ENCODE measurements at places on chromosomes 13 and 19.
A peak's percentile ranks its signal among the peaks of the same experiment; 100 is the strongest.

DNA sequence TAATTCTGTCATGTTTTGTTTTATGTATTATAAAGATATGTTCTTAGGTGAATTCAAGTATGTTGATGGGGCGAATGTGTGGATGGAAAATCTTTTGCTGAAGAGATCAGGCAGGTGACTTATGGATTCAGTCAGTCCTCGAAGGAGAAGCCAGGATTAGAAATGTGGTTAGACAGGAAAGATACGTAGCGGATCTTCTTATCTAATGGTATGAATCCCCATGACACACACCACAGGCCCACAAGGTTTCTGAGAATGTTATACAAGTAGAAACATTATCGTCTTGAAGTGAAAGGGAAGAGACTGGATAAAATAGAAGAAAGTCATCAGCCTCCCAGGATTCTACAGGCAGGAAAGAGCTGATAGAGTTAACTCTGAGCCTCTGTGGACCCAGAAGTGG lies 69.0 kb upstream of the RFXAP start:
- DNase-seq = no peak

DNA sequence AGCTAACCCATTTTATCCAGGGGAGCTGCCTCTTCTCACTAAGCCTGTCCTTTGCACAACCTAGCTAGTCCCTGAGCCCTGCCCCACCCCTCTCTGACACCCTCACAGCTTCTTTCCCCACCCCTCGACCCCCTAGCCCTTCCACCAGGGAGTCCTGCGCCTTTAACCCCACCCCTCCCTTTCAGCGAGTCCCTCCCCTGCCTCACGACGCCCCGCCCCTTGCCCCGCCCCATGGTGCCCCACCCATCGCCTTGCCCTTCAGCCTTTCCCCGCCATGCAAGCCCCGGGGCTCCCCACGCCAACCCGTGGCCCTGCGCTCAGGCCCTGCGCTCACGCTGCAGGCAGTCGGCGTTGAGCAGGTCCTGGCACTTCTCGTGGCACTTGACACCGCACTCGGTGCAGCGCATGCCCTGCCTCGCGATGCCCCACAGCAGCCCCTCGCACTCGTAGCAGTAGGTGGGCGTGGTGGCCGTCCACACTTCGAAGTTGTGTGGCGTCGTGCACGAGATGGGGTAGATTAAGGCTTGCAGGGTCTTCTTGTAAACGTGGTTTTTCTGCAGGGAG lies 40.0 kb downstream of the UNC13A start:
- no peak for DNase-seq

DNA sequence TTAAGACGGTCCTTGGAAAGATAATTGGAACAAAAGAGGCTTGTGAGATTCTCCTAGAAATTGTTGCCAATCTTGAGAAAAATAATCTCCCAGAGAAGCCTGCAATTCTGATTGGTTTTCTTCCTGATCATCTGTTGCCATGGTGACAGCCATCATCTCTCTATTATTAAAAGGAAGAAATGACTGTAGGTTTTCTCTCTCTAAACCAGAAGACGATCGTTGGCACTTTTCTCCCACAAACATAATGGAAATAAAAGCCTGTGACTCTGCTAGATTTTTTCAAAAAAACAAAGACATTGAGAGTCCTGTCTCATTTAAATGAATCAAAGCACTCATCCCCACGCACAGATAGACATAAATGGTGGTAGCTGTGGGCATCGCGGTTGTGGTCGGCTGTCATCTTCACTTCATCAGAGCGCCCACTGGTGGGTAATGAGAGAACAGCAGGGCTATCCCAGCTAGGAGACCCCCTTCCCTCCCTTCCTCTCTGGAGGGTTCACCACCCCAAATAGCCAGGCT lies 21.7 kb upstream of the CALM3 start:
- no peak for DNase-seq

DNA sequence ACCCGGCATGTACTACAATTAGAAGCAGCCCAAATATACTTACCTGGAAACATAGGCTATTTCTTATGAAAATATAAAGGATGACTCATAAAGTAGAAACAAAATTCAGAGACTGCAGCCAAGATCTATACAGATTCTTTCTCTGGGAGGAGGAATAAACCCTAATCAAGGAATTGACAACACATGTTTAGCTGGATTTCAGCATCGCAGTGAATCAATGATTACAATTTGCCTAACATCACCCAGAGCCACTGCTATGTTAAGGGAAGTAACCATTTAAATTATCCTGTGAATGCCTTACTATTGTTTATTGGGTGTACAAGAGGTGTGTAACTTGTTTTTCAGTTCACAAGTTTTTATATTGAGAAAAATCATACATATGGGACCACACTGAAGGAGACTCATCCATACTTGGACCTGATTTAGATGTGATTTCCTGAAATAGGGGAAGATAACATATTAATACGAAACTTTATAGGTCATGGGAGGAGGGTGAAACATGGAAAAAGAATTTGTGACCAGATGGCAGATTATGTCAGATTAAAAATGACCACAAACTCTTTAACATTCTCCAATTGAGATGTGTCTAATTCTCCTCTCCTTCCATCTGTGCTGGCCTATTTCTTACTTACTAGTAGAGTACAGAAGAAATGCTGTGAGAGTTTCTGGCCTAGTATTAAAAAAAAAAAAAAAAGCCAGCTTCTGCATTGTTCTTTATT lies 1168.4 kb downstream of the SLITRK1 start:
- no peak for DNase-seq

DNA sequence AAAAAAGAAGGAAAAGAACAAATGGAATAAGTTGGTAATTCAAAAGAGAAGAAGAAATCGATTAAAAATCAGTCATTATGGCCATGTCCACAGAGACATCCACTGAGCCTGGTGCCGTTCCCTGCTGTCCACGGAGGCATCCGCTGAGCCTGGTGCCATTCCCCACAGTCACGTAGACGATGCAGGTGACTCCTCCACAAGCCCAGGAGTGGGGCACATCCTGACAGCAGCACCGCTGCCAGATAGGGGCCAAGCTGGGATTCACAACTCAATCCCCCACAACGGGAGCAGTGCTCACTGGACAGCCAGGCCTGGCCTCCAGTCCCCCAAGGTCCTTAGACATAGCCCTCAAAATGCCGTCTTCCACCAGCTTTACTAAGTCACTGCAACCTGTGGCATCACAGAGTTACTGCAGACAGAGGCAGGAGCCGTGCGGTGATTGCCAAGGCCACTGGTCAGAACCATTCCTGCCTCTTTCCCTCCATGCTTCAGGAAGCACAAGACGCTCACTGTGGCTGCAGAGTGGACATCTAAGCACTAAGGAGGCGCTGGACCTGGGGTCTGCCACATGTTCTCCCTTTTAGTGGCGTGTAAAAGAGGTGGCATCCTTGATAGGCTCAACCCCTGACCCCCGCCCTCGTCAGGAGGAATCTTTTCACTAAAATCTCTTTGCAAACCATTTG lies 131.5 kb upstream of the SPACA7 start:
- no peak for DNase-seq

GRCh38 chr19:13718733-13719132 lies 45.6 kb upstream of the MRI1 start:
- DNase-seq = no peak

DNA sequence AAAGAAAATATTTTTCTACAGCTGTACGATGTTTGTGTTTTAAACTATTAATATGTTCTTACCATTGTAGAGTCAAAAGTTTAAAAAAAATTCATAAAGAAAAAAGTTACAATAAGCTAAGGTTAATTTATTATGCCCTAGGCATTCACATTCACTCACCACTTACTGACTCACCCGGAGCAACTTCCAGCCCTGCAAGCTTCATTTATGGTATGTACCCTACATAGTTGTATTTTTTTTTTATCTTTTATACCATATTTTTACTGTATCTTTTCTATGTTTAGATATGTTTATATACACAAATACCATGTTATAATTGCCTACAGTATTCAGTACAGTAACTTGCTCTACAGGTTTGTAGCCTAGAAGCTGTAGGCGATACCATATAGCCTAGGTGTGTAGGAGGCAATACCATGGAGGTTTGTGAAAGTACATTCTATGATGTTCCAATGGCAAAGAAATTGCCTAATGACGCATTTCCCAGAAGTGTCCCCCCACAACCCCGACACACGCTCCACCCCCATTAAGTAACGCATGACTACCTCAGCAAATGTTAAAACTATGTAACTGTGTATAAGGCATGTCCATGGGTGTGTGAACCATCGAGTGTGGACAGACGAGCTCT lies 60.4 kb downstream of the SLITRK6 start:
- DNase-seq = no peak

GRCh38 chr13:81726037-81726726 lies 1385.3 kb upstream of the SPRY2 start:
- no peak for DNase-seq

GRCh38 chr13:43364210-43365038 lies 341.0 kb downstream of the DNAJC15 start:
- DNase-seq = no peak

DNA sequence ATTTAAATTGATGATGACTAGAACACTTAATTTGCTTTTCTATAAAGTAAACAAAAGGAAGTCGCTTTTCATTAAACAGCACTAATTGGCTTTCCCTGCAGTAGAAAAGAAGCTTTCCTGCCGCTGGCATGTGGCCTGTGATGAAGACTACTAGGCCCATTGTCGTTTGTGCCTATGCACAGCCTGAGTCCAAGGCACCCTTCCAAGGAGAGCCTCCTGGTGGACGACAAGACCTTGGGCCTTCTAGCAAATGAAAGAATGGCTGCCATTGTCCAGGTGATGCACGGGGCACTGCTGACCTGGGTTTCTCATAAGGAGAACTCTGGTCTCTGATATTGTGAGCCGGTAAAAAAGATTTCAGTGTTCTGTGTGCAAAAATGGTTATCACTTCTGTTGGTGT lies 233.0 kb downstream of the COL4A1 start:
- DNase-seq = no peak

DNA sequence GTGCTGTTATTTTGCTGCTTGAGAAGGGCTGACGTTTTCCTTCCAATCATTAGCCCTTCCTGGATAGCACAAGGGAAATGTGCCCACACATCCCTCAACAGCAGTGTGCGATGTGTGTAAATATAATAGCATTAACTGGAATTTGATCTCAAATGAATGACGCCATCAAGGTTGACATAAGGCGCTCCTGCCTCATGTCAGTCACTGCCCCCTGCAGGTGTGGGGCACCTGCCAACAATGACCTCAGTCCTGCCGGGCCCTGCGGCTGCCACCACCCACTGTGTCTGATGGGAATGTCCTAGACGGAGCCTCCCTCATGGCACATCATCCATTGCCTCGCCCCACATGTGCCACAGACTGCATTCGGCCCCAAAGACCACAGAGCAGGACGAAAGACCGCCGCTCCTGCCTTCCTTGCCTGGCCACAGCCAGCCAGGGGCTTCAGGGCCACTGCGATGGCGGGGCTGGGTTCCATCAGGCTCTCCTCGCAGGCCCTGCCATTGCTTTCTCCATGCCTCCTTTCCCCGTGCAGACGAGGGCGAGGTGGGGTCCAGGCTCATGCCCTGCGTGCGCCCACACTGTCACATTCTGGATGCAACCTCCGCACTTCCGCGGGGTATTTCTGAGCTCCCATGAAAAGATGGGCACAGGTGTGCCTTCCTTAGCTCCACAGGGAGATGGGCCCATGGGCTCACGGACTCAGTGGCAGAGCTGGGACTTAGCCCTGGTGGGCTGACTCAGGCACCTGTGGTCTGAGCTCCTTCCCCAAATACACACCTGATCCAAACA lies 146.7 kb downstream of the SOX1 start:
- DNase-seq = no peak

GRCh38 chr19:42199440-42200115 lies 17.9 kb downstream of the DEDD2 start:
- peak; percentile 57 for DNase-seq

GRCh38 chr13:87131611-87132010 lies 539.6 kb upstream of the SLITRK5 start:
- DNase-seq = no peak

DNA sequence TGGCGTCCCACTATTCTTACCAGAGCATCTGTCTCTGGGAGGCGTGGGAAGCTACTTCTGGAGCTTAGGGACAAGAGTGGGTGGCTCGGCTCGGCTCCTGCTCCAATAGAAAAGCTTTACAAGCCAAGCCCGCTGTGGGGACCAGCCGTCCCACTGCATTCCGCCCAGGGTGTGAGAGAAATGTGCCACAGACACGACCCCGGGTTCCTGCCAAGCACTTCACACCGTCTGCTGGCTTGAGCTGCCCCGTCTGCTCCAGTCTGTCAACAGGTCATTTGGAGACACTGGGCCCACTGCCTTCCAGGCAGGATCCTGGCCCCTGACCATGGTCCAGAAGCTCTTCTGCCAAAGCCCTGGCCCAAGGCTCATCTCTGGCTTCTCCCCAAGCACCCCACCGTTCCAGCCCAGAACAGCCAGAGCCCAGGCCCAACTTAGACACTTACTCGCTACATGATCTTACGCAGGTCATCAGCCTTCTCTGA lies 6.5 kb upstream of the FKRP start:
- DNase-seq = no peak

DNA sequence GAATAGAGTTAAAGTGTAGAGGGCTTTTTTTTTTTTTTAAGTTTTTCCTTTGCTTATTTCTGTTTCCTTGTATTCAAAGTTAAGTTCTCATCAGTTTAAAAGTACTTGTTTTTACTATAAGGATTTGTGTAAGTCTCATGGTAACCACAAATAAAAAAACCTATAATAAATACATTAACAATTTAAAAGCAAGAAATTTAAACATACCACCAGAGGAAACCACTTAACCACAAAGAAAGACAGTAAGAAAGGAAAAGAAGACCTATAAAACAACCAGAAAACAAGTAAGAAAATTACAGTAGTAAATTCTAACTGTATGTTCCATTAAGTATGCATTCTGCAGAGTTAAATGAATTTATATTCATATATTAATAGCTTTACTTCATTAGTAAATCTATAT lies 999.1 kb upstream of the ATXN8OS start:
- no peak for DNase-seq

DNA sequence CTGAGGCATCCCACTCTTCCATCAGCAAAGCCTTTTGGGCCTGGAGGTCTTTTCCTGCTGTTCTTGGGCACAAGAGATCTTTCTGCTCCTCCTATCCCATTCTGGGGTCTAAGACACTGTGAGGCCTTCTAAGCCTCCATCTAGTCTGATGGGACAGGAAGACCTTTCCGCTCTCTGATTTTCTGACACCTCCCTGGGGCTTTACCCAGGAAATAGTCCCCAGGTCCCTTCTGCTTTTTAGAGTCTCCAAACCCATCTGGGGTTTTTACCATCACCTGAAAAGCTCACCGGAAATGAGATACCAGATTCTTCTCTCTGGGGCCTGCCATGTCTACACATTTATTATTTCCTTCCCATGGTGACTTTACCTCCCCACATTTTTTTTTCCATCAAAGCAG lies 21.1 kb downstream of the CLEC17A start:
- no peak for DNase-seq

GRCh38 chr19:21877976-21878375 lies 42.0 kb upstream of the ZNF43 start:
- no peak for DNase-seq

DNA sequence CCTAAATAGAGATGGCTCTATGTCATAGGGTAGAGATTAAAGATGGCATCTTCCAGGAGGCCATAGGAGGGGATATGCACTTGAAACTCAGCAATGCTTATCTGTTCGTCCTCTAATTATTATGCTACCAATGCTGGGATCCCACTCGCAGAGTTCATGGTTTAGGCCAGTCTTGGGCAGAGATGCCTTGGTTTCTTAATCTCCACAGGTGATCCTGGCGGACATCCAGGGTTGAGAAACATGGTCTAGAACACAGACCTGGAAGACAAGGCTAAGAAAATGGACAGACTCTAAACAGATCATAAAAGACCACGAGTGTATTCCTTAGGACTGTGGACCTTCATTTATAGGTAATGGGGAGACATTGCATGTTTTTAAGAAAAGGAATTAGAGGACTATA lies 70.0 kb upstream of the IRS2 start:
- DNase-seq = no peak

Measured in CD8-positive, alpha-beta T cell (primary cell).